ENCODE measurements at places on chromosomes 12 and 14.

- DNase-seq = no peak
Observed at GRCh38 chr14:72617391-72618031, 276.4 kb downstream of the DPF3 start.

DNA sequence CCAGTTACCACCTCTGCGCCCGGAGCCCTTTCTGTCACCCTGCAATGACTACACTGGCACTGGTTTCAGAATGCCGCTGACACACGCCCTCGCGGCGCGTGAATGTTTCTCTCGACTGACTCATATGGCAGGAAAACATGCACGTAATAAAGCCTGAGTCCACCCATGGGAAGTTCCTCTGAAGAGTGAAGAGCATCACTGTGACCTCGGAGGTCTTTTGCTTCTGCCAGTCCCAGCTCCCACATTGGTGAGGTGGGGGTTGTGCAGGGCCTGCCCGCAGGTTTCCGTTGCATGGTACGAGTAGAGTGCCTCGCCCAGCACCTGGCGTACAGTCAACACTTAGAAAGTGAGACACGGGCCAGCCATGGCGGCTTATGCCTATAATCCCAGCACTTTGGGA, 11.1 kb upstream of the SLC6A12 start:
- DNase-seq = no peak

DNA sequence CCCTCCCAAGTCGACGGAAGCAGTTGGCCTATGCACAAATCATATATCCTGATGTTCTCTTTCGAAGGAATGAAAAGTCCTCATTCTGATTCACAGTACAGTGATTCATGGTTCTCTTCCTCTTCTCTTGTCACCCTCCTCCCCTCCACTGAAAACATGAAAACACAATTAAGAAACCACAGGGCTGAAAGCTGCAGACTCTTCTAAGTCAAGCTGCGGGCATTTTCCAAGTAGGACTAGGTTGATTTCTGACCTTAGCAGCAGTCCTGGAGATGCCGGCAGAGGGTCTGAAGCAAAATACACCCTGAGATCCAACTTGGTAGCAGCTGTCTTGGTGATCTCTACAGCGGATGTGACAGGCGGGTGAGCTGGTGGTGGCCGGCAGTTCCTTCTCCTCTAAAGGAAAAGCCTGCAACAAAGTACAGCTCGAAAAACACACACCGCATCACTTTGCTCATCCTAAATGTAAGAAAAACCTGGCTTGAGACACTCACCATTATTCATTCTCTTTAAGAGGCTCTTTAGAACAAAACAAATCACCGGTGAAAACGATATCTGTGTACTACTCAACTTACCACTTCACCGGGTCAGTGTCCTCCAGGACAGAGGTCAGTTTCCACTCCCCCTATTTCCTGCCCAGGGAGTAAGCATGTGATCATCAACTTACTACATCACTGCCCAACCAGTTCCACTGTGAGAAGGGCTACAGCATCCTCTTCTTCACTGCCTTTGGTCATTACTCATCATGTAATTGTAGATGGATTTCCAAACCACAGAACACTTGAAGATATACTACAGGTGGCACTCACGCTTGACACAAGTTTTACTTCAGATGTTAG, 6.0 kb downstream of the TMCC3 start:
- DNase-seq = no peak

DNA sequence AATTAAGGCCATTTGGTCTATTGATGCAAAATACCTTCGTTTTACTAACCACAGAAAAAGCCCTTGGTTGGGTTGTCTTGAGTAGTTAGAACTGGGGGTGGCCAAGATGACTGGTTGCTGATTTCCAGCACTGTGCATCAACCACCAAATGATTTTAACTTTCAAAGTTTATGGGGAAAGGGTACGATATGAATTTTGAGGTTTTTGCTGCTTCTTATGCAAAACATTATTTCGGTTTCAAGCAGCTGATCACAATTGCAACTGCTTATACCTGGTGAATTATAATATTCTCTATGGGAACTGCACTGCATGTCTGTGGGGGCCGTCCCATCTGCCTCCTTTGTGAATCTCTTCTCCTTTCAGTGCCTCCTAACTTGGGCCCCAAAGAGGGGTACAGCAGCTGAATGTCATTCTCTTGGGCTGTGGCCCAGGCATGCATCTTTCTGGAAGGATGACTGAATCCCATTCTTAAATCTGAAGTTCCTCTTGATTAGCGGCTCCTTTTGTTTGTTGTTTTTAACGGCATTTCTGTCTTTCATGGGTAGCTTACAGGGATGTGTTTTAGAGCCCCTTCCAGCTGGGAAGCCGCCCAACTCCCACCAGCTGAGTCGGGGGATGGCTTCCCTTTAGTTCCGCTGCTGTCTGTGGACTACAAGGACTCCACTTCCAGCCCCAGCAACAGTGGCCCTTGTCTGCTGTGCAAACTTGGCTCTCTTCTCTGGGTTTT, 479.8 kb downstream of the ZFP36L1 start:
- DNase-seq = no peak

GRCh38 chr12:86247871-86248270, 8.3 kb downstream of the MGAT4C start:
- DNase-seq = no peak

- peak; percentile 93 for DNase-seq
Observed at GRCh38 chr14:64294672-64295413, 672 bp upstream of the ESR2 start.

GRCh38 chr14:78154827-78155226, 15.3 kb upstream of the NRXN3 start:
- DNase-seq = peak; percentile 58

- DNase-seq = no peak
Observed at GRCh38 chr12:107545737-107546353, 139.8 kb upstream of the PWP1 start.

GRCh38 chr12:8501720-8502119, 11.6 kb upstream of the CLEC4D start:
- no peak for DNase-seq

DNA sequence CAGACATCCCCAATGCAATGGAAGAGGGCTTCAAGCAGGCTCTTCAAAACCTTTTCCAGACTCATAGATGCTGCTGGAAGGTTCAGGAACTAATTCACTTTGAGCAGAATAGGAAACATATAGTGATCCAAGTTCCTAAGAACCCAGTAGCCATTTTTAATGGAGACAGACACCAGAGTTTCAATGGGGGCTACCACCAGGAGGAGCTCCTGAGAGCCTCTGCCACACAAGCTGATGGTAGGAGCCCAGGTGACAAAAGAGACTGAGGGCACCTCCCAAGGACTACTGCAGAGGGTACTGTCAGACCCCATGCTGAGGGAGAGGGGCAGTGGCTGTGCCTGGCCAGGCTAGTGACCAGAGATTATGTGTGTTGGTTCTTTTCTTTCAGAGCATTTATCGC, 45.9 kb downstream of the IFNG start:
- DNase-seq = peak; percentile 69

DNA sequence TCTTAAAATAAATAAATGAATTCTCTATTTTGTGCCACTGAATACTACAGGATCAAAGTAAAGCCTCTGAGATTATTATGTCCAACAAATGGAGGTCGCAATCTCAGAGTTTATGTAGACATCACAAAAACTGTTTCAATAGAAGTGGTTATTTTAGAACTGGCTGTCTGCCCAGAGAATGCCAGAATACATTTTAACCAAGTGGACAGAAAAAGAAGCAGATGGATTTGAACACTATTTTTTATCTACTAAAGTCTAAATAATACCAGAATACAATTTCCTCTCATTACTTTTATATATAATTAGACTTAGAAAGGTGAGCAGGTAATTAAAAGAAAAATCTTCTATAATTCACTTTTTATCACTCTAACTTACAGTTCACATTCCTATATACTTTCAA, 118.3 kb downstream of the MED13L start:
- no peak for DNase-seq

GRCh38 chr12:110199339-110200123, 75.4 kb downstream of the IFT81 start:
- no peak for DNase-seq

DNA sequence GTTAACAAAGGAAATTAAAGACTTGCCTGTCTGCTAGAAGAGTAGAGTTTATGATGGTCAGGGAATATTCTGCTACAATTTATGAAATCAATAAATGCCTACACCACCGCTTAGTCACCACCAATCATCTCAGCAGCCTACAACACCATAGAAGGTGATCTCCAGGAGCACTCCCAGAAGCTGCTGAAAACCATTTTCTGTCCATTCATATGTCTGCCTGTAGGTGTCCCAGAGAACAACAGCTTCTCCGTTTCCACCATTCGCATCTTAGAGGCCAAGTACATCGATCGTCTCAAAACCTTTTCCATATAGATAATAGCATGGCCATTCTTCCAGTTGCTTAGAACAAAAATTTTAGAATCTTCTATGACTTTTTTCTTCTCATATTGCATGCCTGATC, 303.4 kb downstream of the KCNC2 start:
- no peak for DNase-seq

GRCh38 chr12:100942984-100943749, 148.6 kb downstream of the ANO4 start:
- DNase-seq = no peak

DNA sequence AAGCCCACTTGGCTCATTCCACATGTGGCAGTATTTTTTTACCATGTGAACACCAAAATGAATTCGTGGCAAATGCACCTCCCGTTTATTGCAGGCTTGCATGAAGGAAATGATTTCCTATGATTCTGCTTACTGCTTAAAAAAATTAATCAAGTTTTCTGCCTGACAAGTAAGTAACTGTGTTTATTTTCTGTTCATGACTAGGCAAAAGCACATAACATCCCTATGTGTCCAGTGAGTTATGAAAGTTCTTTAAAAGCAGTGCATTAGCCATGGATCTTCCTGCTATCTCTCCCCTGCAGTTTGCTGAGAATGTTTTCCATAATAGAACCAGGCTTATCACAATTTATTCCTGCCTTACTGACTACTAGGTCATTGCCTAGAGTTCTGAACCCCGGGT, 20.4 kb downstream of the GPR65 start:
- DNase-seq = no peak

GRCh38 chr12:79895071-79895470, 39.8 kb downstream of the PPP1R12A start:
- no peak for DNase-seq

- peak; percentile 24 for DNase-seq
Observed at GRCh38 chr14:104933746-104934733, 9.4 kb downstream of the PLD4 start.

- no peak for DNase-seq
Observed at GRCh38 chr12:59579631-59580030, 16.2 kb upstream of the SLC16A7 start.

DNA sequence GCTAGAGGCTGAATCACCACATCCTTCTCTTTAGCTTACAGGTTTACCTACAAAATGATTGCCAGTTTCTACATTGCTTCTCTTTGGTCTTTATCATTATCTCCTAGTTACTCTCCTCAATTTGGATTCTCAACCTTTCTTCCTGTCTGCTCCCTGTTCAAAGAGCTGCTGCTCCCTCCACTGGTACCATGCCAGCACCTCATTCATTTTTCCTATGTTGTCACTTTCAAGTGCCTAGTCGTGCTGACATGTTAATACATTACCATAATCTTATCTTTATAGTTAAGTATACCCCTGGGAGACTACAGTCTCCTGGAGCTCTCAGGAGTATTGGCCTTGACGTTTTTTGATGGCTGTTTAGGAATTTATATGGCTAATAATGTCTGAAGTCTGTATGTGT, 14.2 kb downstream of the FRS2 start:
- no peak for DNase-seq

DNA sequence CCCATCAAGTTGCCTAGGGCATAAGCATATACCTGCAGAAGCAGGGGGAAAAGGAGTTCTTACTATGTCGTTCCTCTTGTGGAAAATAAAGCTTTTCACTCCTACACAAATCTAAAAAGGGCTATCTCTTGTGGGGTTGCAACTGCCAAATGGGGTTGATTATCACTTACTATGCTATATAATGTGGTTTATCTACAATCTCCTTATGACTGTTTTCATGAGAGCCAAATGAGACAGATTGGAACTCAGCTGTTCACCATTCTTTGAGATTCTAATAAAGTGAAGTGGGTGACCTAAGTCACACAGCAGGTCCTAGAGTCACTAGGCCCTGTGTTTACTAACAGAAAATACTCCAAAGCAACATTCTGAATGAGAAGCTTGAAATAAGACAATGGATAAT, 47.7 kb downstream of the CIT start:
- no peak for DNase-seq

DNA sequence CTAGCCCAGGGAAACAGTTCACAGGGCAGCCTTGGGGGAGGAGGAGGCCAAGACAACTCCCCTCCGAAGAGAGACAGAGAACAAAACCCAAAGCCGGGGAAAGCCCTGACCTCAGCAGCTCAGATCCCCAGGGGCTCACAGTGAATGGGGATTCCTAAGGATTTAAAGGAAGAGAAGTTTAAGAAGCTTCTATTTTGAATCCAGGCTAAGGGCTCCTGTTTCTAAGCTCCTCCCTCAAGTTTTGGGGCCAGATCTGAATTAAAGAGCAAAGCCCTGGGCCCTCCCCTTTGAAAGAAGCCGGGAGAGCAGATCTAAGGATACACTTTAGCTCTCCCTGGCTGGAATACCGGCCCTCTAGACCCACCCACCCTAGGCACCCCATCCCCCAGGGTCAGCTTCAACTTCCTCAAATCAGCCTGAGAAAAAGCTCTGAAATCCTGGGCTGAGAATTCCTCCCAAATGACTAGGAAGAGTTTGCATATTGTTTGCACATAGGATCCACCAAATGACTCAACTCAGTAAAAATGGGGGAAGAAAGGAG, 3.9 kb downstream of the KDM2B start:
- peak; percentile 70 for DNase-seq

DNA sequence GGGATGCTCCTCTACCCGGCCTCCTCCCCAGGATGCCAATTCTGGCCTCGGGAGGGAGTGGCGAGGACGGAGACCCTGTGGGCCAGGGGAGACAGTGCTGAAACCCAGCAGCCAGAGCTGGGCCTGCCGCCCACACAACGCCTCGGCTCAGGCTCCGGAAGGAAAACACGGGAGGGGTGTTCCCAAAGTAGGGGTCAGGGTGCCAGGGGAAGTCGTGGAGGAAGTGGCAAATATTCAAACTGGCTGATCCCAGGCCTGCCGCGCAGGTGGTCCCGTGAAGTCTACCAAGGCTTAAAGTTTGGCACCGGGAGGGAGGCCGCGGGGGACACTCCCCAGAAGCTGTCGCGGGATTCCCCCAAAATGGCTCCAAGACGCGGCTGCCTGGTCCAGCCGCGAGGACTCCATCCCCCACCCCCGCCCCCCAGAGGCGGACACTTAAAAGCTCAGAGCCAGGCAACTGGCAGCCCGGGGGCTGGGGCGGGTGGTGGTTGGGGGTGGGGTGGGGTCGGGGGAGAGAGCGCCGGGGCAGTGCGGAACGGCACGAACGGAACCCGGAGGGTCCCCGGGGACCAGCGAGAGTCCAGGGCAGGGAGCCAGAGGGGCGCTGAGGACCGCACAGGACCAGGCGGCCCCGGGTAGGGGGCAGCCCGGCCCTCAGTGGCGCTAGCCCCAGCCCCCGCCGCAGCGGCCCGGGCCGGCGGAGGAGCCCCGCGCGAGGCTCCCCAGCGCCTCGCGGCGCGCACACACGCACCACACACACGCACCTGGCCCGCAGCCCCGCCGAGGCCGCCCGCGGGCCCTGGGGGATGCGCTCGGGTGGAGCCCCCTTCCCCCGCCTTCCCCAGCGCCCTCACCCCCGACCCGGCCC, 20.0 kb downstream of the BEGAIN start:
- peak; percentile 39 for DNase-seq
